Liver (tissue), 10 donors: ENCODE measurements at places on chromosomes 5 and 9. TPM values are rescaled to one million over a fixed set of nuclear protein-coding genes. Genes with fewer than 3 reads are reported as not detected.

ANKRD20A1 gene
- total RNA-seq = 0.70 TPM

PFN3 gene
- total RNA-seq = not detected

PHYHD1 gene
- total RNA-seq = 9.2 TPM

MSMP gene
- total RNA-seq = not detected

TEX48 gene
- total RNA-seq = not detected

BSPRY gene
- total RNA-seq = 2.3 TPM

ALDOB gene
- 1,744 TPM for total RNA-seq

SLC6A7 gene
- not detected for total RNA-seq

EIF4E1B gene
- not detected for total RNA-seq

CER1 gene
- not detected for total RNA-seq

STKLD1 gene
- 0.25 TPM for total RNA-seq

BARX1 gene
- not detected for total RNA-seq

ZDHHC11 gene
- total RNA-seq = 3.2 TPM

OR13C5 gene
- not detected for total RNA-seq

PCDHA6 gene
- total RNA-seq = not detected

ZDHHC11B gene
- total RNA-seq = 2.1 TPM
